Esophagus mucosa (tissue), 1 donor: ENCODE measurements at places on chromosomes 7 and 10. TPM values are rescaled to one million over a fixed set of nuclear protein-coding genes. Genes with fewer than 3 reads are reported as not detected.

GRCh38 chr7:30226614-30227268 is 57.7 kb upstream of the ZNRF2 start:
- peak; percentile 14 for ATAC-seq

Gene TRPV5
- total RNA-seq, result not detected

GRCh38 chr7:72268090-72268489 is 144.0 kb downstream of the CALN1 start:
- ATAC-seq, result no peak

DNA sequence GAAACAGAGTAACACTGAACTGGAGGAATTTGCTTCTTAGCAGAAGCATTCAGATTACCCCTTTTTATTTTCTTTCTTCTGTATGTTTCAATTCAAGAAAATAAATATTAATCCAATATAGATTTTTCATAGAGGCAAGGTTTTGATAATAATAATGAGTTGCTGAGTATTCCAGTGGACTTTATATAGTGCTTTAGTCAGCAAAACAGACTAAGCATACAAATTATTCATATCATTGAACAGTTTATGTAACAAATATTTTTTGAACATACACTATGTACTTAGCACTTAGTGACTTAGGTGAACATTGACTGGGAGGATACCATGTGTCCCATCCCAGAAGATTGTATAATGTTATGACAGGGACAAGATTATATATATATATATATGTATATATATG is 32.0 kb downstream of the PPP1R9A start:
- ATAC-seq, result no peak

DNA sequence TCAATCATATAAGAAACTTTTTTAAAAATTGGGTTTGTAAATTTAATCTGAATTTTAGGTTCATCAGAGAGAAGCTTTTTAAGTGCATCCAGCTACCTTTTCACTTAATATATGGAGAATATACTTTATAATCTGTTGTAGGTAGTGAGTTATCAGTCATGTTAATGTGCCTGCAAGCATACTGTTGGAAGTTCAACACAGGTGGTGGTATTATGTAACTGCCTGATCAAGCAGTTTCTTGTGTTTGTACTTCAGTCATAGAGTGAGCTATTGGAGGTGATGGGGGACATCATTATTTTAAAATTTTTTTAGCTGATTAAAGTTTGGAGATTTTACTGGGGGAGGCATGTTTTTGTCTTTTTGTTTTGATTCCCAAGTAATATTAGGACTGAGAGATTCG is 2.5 kb downstream of the TNKS2 start:
- no peak for ATAC-seq

- ATAC-seq, result no peak
Observed at GRCh38 chr10:121921238-121921931, 6.4 kb downstream of the ATE1 start.

DNA sequence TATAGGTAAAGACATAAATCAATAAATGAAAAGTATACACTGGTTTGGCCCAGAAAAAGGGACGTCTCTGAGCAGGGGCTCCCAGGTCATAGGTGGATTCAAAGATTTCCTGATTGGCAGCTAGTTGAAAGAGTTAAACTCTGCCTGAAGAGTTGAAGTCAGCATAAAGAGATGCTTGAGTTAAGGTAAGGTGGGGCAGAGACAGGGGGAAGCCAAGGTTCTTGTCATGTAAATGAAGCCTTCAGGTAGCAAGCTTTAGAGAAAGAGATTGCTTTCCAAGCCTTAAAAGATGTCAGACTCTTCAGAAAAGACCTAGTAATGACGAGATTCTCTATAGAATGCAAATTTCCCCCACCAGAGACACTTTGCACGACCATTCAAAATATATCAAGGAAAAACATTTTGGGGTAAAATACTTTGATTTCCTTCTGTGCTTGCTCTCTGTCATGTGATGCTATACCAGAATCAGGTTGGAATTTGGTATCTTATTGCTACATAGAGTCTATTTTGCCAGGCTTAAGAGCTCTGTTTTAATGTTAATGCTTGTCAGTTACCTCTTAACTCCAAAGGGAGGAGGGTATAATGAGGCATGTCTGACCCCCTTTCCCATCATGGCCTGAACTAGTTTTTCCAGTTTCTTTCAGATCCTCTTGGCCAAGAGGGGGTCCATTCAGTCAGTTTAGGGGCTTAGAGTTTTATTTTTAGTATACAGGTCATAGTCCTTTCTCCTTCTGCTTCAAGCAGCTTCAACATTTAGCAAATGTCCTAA is 429.6 kb downstream of the ADRA2A start:
- ATAC-seq, result no peak

Gene SH2B2
- total RNA-seq, result 1.1 TPM

DNA sequence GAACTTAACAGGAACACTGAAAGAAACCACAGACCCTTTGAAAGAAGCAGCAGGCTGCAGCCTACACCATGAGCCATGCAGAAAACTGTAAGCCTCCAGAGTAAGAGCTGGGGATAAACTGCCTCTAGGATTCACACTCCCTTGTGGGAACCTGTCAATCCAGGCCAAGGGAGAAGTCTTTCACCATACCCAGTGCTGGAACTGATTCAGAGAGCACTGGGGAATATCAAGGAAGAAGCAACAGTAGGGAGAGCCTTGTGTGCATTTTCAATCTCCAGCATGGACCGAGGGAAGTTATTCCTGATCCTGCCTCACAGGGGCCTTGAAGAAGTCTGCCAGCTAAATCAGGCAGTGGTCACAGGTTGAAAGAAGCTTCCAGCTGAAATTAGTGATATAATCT is 282.2 kb downstream of the AGMO start:
- no peak for ATAC-seq

Gene SPDYE6
- not detected for total RNA-seq

DNA sequence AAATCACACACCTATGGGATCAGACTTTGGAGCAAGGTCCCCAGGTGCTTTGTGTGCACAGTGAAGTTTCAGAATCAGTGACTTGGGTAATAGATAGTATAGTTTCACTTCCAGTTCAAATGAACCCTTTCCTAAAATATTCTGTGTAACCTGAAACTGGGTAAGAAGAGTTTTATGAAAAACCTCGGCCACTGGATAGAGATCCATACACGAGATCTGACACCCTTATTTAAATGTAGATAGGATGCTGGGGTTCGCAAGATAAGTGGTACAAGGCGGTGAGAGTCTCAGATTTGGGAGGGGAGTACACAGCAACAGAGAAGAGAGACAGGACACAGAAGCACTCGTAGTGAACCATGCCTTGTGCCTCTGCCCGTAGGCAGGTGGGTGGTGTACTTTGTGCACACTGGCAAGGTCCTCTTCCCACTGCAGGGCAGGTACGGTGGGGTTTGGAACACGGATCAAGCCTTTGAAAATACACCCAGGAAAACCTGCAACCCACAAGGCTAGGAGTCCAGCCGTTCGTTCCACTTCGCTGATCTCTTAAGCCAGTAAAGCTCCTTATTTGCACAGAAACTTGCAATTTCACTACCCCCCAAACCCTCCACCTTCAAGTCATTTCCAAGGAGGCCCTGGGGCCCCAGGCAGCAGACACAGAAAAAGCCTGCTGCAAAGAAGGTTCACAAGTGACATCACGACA is 162.8 kb downstream of the USP6NL start:
- ATAC-seq, result no peak

- ATAC-seq, result no peak
Observed at GRCh38 chr7:55156919-55157763, 138.3 kb downstream of the EGFR start.

DNA sequence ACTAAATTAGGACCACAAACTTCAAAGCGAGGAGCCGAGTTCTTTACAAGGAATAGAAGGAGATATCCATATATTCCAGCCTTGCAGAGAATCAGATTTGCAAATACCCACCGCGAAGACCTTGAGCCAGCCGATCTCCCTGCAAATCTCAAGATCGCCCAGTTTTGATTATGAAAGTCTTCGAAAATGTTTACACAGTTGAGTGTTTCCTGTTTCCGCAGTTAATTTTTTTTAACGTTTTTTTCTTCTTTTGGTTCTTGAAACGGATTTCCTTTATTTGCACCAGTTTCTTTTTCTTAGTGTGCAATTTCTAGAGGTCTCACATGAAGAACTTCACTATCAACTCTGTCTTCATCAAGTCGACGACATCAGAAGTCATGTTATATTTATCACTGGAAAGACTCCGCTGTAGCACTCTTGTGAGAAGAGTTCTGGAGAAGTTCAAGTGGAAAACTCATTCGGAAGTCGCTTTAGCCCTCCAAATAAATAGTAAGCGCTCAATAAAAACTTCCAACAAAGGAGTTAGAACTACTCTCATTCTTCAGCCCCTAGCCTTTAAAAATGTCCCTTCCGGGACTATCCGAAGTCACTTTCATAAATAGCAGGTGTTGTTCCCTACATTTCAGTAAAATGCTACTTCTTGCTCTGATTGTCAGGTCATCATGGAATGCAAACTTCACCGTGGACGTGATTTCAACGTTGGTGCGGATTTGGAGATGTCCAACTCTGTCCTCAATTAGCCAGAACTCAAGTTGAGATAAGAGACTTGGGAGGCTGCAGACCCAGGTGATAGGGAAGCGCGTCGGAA is 11.9 kb upstream of the SPAG6 start:
- ATAC-seq, result no peak

GRCh38 chr7:152081088-152081487 is 55.6 kb downstream of the GALNT11 start:
- peak; percentile 20 for ATAC-seq

- no peak for ATAC-seq
Observed at GRCh38 chr7:41732436-41732785, 29.5 kb upstream of the INHBA start.

DNA sequence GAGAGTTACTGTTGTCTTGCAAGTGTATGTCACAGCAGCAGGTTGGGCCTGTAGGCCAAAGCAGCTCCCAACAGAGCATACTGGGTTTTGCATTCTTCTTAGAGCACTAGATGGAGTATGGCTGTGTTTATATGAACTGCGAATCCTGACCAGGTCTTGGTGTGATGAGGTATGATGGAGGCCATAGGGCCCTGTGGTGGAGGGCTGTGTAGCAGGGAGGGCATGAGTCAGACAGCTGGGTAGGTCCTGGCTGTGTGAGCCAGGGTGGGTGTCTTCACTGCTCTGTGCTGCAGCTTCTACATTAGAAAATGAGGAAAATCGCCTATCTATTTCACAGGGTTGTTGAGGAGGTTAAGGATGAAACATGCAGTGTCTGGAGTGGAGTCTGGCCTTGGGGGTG is 124.2 kb downstream of the BUB3 start:
- no peak for ATAC-seq

- ATAC-seq, result no peak
Observed at GRCh38 chr10:114258274-114258840, 19.3 kb downstream of the VWA2 start.

Gene CALHM3
- not detected for total RNA-seq

DNA sequence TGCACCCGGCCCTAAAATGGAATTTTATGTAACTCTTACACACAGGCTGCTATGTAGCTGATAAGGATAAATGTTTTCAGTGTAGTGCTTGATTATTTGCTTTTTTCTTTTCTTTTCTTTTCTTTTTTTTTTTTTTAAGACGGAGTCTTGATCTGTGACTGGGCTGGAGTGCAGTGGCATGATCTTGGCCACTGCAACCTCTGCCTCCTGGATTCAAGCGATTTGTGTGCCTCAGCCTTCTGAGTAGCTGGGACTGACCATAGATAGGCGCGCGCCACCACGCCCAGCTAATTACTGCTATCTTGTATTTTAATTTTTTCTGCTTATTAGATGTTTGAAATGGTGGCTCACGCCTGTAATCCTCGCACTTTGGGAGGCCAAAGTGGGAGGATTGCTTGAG is 3.4 kb downstream of the RABGEF1 start:
- ATAC-seq, result no peak

DNA sequence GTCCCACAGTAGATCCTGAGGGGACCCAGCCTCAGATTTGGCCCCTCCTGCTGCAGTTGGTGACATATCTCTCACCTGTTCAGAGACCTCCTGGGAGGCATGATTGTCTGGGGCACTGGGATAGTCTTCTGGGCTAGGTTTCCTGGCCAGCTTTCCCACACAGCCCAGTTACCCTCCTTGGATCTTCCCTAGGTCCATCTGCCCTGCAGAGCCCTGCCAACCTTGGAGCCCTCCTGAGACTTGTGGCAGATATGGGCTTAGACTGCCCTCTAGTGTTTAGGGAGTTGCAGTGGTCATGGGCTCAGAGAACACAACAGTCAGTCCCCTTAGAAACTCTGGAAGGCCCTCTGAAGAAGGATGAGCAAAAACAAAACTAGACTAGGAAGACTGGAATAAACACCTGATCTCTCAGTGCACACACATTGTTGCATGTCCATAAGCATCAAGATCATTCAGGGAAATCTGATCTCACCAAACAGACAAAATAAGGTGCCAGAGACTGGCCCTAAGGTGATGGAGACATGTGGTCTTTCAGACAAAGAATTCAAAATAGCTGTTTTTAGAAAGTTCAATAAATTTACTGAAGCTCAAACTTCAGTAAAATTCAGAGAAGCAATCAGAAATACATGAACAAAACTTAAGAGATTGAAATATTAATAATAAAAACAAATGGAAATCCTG is 324.6 kb downstream of the ATRNL1 start:
- peak; percentile 44 for ATAC-seq

Gene GPR37
- total RNA-seq, result 5.9 TPM

DNA sequence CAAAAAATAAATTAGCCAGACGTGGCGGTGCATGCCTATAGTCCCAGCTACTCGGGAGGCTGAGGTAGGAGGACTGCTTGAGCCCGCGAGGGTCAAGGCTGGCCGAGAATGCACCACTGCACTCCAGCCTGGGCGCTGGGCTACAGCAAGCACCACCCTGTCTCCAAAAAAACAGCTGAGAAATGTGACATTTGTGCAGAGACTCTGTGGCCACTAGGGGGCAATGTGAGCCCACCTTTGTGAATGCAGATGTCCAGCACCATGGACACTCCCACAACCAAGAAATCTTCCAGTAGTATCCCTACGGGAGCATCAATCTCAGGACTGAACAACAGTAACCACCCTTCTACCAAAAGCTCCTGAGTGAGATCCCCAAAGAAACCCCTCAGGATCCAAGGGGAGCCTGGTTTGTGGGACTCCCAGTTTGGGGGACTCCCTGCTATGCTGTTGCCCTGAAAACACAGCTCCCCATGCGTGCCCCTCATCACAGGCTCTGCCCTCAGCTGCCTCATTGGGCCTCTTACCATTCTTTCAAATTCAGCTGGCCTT is 6.2 kb upstream of the AHCYL2 start:
- ATAC-seq, result peak; percentile 90

- peak; percentile 31 for ATAC-seq
Observed at GRCh38 chr7:28180364-28181147, at the start of gene JAZF1. JAZF1 (minus strand) TSS chr7:28180795.

- no peak for ATAC-seq
Observed at GRCh38 chr10:3756360-3756740, 28.7 kb downstream of the KLF6 start.
